Activated CD8-positive, alpha-beta memory T cell treated with anti-CD3 and anti-CD28 coated beads for 36 hours (primary cell): ENCODE measurements at places on chromosomes 5 and 9. TPM values are rescaled to one million over a fixed set of nuclear protein-coding genes. Genes with fewer than 3 reads are reported as not detected.

CATSPER3 gene
- total RNA-seq = 0.17 TPM

ZNF366 gene
- total RNA-seq = not detected

TXNDC15 gene
- 33.7 TPM for total RNA-seq

SV2C gene
- not detected for total RNA-seq

PFN3 gene
- not detected for total RNA-seq

CDX1 gene
- total RNA-seq = not detected

AQP3 gene
- total RNA-seq = 1.7 TPM

GDNF gene
- not detected for total RNA-seq

CCDC69 gene
- 38.7 TPM for total RNA-seq

FGF18 gene
- total RNA-seq = 0.13 TPM

NXNL2 gene
- total RNA-seq = not detected

PCDHGB5 gene
- total RNA-seq = 0.15 TPM
